Bronchial smooth muscle cell (primary cell): ENCODE measurements at places on chromosomes 11 and 22. TPM values are rescaled to one million over a fixed set of nuclear protein-coding genes. Genes with fewer than 3 reads are reported as not detected.

ARHGAP8 gene
- under 0.01 and 0.86 TPM in 2 replicates for total RNA-seq

OR8A1 gene
- total RNA-seq = not detected in 2 replicates

TRIM48 gene
- total RNA-seq = not detected in 2 replicates

KRTAP5-1 gene
- total RNA-seq = not detected in 2 replicates

FGF3 gene
- total RNA-seq = not detected in 2 replicates

GPHA2 gene
- total RNA-seq = not detected in 2 replicates

CCDC89 gene
- total RNA-seq = 7.1 and 8.7 TPM in 2 replicates

GPR152 gene
- not detected in 2 replicates for total RNA-seq

THRSP gene
- 0.09 TPM in 1 of 2 replicates, not detected in the other for total RNA-seq

FZD4 gene
- total RNA-seq = 30.6 and 33.6 TPM in 2 replicates

CDC45 gene
- 1.1 and 2.0 TPM in 2 replicates for total RNA-seq

SMC1B gene
- not detected in 2 replicates for total RNA-seq

RTN3 gene
- total RNA-seq = 32.5 and 41.6 TPM in 2 replicates

CCDC81 gene
- 0.26 and 0.47 TPM in 2 replicates for total RNA-seq

GNAZ gene
- total RNA-seq = 0.26 and 0.32 TPM in 2 replicates

BAD gene
- 43.1 and 65.1 TPM in 2 replicates for total RNA-seq

VPS11 gene
- 36.7 and 45.2 TPM in 2 replicates for total RNA-seq

MDK gene
- total RNA-seq = 23.0 and 53.0 TPM in 2 replicates

FOXR1 gene
- total RNA-seq = not detected in 2 replicates

CNGA4 gene
- 0.09 and 0.16 TPM in 2 replicates for total RNA-seq

MYEOV gene
- 1.4 and 4.9 TPM in 2 replicates for total RNA-seq

PATE2 gene
- not detected in 2 replicates for total RNA-seq

ARFGAP2 gene
- 85.9 and 86.2 TPM in 2 replicates for total RNA-seq

PYGM gene
- total RNA-seq = 3.9 and 5.0 TPM in 2 replicates

OR2AG2 gene
- 0.16 TPM in 1 of 2 replicates, not detected in the other for total RNA-seq

KCTD17 gene
- total RNA-seq = 24.3 and 30.4 TPM in 2 replicates

XRCC6 gene
- total RNA-seq = 251 and 299 TPM in 2 replicates

CHRM4 gene
- total RNA-seq = 0.09 TPM in 1 of 2 replicates, not detected in the other

RASD2 gene
- 0.95 TPM in 1 of 2 replicates, not detected in the other for total RNA-seq

MFRP gene
- not detected in 2 replicates for total RNA-seq

CDCA5 gene
- total RNA-seq = 0.34 and 1.6 TPM in 2 replicates

B3GAT1 gene
- under 0.01 TPM in 1 of 2 replicates, not detected in the other for total RNA-seq

TREH gene
- under 0.01 TPM in 1 of 2 replicates, not detected in the other for total RNA-seq

RTN4RL2 gene
- total RNA-seq = under 0.01 TPM in 2 replicates

DHCR7 gene
- total RNA-seq = 26.3 and 40.2 TPM in 2 replicates

CARD16 gene
- 25.1 and 30.0 TPM in 2 replicates for total RNA-seq

FGF4 gene
- not detected in 2 replicates for total RNA-seq
